ENCODE measurements at places on chromosomes 4 and X.

GRCh38 chr4:3532751-3533422, 665 bp upstream of the LRPAP1 start:
- DNase-seq, result peak; percentile 73

GRCh38 chrX:142828129-142828528, 197.6 kb upstream of the SPANXN4 start:
- no peak for DNase-seq

- no peak for DNase-seq
Measured at GRCh38 chr4:77286906-77287305, 129.9 kb downstream of the CCNG2 start.

DNA sequence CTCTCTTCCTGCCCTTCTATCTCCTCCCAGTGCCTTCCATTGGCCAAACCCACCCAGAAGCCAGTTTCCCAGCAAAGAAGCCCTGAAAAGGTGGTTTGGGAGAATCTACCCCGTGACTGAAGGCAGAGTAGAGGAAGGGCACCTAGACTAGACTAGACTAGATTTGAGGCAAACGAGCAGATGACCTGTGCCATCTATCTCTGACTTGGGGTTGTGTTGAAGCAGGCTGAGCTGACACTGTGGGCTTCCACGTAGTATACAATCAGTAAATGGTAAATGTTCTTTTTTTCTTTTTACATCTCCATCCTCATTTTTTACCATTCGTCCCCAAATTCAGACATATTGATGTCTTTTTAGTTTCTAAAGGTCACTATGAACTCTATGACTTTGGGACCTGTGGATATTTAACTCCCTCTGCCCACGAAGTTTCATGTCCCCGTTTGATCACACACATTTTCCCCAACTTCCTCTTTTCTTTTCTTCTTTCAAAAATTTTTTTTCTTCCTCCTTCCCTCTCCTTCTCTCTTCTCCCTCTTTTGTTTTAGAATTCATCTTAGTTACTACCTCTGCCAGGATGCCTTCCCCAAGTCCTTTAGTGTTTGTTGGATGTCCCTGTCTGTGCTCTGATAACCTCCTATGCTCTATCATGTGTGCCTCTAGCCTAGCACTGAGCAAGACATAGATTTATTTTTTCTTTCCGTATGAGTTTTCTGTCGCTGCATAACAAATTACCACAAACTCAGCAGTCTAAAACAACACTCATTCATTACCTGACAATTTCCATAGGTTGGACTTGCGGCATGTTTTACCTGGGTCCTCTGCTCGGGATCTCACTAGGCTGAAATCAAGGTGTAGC, 6.2 kb upstream of the AFF1 start:
- no peak for DNase-seq

DNA sequence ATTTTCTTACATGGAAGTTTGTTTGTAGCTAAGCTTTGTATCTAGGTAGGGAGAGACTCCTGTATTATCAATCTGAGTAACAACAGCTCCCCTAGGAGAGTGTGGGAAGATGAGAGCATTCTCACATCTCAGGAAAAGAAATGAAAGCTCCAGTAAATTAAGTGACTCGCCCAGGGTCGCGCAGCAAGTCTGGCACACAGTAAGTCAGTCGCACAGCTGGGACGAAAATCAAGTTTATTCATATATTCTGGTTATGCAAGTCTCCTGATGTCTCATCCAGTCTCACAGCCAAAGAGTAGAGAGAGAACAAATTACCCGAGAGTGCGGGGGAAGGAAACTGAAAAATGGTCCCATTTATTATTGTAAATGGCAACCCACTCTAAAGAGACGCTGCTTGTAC, 216.1 kb downstream of the STK32B start:
- DNase-seq, result no peak

- no peak for DNase-seq
Measured at GRCh38 chr4:72569719-72570235, 756 bp upstream of the ADAMTS3 start.

DNA sequence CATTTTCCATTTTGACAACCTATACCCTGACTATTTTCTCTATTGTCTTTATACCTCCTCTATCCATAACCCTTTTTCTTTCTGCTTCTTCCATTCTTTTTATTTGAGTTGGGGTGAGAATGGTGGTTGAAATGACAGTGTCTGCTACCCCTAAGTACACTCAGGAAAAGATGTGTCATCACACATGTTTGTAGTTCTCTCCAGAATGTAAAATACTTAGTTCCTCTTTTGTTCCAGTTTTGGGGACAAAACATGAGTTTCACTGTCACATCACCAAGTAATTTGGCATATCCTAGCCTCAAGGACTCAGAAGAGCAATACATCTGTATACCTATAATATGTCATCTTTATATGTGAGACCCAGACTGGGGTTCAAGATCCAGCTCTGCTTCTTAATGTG, 90.3 kb downstream of the COMMD8 start:
- DNase-seq, result no peak

GRCh38 chrX:77426811-77427210, 20.4 kb upstream of the FGF16 start:
- DNase-seq, result no peak

DNA sequence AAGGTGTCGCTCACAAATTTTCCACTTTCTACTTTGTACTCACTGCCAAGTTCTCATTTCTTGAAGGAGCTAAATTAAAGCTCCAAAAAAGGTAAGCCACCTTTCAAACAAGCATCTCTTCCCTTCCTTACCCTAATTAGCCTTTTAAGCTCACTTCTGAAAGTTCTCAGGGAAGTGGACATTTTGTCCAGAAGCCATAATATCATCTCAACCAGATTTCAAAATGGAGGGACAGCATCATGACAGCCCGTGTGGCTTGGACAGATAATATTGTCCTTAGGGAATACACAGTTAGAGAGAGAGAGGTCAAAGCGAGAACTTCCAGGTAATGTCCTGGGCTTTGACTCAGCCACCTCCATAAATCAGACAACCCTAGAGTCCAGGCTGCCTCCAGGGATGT, 93.8 kb upstream of the ANXA3 start:
- DNase-seq, result no peak

- no peak for DNase-seq
Measured at GRCh38 chr4:113446019-113446418, 315.5 kb downstream of the CAMK2D start.

- peak; percentile 86 for DNase-seq
Measured at GRCh38 chrX:49053223-49054072, 5.4 kb upstream of the CCDC120 start.

- DNase-seq, result no peak
Measured at GRCh38 chrX:1423215-1423614, 29.5 kb downstream of the ASMTL start.

DNA sequence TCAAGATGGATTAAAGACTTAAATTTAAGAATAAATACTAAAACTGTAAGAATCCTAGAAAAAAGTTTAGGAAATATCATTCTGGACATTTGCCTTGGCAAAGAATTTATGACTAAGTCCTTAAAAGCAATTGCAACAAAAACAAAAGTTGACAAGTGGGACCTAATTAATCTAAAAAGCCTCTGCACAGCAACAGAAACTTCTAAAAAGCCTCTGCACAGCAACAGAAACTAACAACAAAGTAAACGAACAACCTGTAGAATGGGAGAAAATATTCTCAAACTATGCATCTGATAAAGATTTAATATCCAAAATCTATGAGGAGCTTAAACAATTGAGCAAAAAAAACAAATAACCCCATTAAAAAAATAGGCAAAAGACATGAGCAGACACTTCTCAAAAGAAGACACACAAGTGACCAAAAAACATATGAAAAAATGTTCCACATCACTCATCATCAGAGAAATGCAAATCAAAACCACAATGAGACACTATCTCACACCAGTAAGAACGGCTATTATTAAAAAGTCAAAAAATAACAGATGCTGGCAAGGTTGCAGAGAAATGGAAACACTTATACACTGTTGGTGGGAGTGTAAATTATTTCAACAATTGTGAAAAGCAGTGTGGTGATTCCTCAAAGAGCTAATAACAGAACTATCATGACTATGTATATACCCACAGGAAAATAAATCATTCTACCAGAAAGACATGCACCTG, 5.5 kb upstream of the OPRPN start:
- DNase-seq, result no peak

DNA sequence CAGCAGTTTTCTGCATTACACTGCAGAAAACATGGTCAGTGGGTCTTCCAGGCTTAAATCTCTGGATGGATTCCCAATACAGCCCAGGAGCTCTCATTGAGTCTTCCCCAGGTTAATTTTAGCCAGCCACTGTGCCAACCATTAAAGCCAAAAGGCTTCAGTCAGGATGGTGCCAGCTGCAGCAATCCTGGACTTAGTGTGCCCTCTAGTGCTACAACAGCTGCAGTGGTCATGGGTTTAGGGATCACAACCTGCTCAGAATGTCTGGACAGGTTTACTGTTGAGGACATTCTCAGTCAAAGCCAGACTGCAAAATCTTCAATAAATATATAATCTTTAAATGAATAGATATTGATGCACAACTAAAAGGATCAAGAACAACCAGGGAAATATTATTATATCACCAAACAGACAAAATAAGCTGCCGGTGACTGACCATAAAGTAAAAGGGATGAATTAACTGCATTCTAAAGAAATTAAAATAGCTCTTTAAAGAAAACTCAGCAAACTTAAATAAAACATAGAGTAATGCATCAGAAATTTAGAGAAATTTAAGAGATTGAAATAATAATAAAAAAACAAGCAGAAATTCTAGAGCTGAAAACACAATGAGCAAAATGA, 639.9 kb downstream of the SPOCK3 start:
- peak; percentile 70 for DNase-seq

DNA sequence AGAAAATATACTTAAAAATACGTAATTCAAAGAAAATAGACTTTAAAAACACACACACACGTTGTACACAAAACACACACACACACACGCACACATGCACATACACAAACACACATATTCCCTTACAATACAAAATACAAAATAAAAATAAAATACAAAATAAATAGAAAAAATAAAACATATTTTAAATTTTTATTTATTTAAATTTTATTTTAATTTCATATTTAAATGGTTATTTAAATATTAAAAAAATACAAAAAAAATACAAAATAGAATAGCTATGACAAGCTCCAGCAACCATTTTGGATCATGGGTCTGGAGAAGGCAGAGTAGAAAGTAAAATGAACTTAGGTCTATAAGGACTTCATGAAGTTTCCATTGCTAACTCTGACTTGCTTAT, 34.2 kb upstream of the PDGFC start:
- no peak for DNase-seq

DNA sequence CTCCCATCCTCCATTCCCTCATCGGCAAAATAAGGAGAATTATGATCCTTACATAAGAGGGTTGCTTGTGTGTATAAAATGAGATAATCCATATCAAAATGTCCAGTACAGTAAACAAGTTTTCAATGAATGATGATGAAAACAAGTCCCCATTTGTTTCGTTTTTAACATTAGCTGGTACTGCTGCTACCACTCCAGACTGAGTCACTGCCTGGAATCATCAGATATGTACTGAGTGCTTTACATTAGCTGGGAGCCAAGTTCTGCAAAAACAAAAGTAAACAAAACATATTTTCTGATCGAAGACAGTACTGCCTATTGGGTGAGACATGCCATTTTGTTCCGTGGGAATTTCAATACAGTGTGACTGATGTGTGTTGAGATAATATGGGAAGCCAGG, 123.2 kb upstream of the IGFBP7 start:
- DNase-seq, result no peak

- DNase-seq, result no peak
Measured at GRCh38 chr4:139902321-139903320, 237.0 kb downstream of the MGST2 start.

DNA sequence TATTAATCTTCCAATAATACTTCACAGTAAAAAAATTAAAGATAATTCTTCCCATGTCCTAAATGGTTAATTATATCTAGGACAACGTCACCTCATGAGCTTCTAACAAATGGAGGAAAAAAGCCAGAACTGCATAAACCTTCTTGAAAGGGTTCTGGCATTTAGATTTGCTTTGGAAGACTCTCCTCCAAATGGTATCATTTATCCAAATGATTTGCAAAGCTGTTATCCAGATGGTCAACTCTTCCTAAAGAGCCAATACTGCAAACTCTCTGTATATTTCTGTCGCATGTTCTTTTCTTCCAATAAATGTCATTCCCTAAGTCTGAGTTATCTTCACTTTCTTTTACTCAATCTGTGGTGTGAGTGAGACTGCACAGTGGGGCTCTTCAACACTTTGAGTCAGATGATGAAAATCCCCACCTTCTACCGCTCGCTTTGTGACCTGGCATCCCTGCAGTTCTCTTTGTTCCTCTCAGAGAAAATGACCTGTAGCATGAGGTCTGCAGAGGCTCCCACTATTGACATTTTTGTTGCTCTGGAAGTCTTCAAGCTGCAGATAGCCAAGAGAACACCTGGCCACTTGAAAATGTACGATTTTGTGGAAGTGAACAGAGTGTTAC, 52.9 kb downstream of the TMEM150C start:
- DNase-seq, result peak; percentile 44

DNA sequence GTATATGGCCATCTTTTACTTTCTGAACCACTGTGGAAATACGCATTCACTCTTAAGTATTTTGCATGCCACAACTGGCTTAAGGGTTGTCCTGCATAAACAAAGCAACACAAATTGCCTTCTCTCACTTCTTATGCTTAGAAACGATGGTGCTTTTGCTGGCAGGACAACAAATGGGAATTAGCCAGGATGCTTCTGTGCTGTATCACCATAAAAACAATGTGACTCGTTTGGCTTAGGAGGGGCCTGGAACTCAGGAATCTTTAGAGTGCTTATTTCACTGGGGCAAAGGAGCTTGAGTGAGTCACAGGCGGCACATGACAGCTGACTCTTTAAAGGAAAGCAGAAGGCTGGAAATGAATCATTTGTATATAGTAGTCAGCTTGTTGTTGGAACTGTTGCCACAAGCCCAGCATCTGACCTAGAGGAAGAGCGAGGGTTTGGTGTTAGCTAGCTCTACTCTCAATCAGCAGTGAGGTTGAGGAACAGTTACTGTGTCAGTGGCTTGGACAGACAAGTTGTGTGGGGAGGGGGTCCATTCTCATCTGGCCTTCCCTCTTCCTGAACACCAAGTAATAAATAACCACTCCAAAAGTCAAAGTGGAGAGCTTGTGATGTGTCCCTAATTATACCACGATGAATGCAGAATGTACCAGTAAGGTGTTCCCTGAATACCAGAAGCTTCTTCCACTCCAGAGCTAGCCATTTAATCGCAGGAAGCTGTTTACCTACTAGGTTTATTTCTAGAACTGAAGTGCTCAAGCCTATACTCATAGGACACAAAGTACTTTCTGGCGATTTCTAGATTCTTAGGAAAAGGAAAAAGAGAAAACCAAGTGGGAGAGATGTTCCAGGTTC, 293.1 kb downstream of the CAMK2D start:
- DNase-seq, result peak; percentile 96

- peak; percentile 80 for DNase-seq
Measured at GRCh38 chrX:109347632-109348031, 134.3 kb downstream of the GUCY2F start.

DNA sequence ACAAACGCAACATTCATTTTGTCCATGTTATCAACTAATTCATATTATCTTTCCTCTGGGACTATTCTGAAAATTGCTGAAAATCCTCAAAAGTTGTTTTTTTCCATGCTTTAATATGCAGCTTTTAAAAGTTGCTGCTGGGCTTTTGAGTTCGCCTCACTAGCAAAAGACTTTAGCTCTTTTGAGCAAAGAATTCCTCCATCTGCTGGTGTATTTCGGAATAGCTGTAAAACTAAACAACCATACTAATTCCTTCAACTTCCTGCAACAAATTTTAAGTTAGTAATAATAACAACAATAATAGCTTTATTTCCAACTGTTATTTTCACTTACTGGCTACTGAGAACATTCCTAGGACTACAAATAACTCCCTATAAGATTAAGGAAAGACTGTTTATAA, 124.5 kb upstream of the PLAC1 start:
- DNase-seq, result no peak
